ENCODE measurements at places on chromosomes 3 and 15. TPM values are rescaled to one million over a fixed set of nuclear protein-coding genes. Genes with fewer than 3 reads are reported as not detected.

DNA sequence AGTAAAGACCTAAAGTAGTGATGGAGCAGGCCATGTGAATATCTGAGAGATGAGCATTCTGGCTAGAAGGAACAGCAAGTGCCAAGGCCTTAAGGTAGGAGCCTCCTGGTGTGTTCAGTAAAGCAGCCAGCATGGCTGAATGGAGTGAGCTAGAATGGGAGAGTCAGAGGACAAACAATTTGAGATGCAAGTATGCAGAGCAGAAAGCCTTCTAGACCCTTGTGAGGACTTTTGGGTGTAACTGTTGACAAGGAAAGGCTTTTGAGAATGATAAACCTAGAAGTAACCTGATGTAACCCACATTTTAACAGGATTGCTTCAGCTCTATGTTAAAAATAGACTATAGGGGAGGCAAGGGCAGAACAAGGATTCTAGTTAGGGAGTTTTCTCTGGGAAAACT lies 14.8 kb upstream of the RNF7 start:
- peaks cover 7% of the 10 kb centered on the region for H3K27me3 ChIP-seq
- no peak overlapping the region for H3K4me3 ChIP-seq
- DNase-seq, result no peak
- H3K27ac ChIP-seq, result no peak overlapping the region

DNA sequence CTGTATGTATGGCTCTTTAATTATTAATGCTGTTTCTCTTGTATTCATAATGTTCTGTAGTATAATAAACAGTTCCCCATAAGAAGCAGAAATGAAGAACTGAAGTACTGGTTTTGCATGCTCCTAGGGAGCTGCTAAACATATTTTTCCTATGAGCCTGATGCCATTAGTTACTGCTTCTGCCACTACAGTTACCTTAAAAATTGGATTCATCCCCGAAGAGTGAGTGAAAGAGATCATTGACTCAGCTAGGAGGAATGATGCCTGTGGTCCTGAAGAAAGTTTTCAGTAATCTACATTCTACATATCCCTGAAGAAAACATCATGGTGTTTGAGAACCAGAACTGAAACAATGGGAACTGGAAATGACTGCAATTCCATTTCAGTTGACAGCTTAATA lies 37.1 kb upstream of the ST3GAL6 start:
- no peak overlapping the region for H3K4me3 ChIP-seq
- H3K4me1 ChIP-seq, result peaks cover 5% of the 10 kb centered on the region
- H3K27me3 ChIP-seq, result peaks cover 17% of the 10 kb centered on the region
- no peaks in the 10 kb centered on the region for H3K36me3 ChIP-seq

- H3K27ac ChIP-seq, result no peak overlapping the region
- DNase-seq, result no peak
- H3K27me3 ChIP-seq, result peaks cover 17% of the 10 kb centered on the region
- H3K36me3 ChIP-seq, result peaks cover 6% of the 10 kb centered on the region
- H3K4me1 ChIP-seq, result peaks cover 18% of the 10 kb centered on the region
- no peak overlapping the region for H3K4me3 ChIP-seq
These were observed 414.7 kb upstream of the NAALADL2 start for GRCh38 chr3:174444391-174444790.

- H3K27ac ChIP-seq, result no peak overlapping the region
- peaks cover 8% of the 10 kb centered on the region for H3K36me3 ChIP-seq
These were observed 9.9 kb downstream of the FYCO1 start for GRCh38 chr3:45985532-45986302.

The CADM2 gene
- not detected for total RNA-seq

The MB21D2 gene
- 26.9 TPM for total RNA-seq
